Dermis blood vessel endothelial cell (primary cell): ENCODE measurements at places on chromosomes 13 and 19.

- DNase-seq, result peak; percentile 79
These were observed 29.1 kb upstream of the IGFL4 start for GRCh38 chr19:46069806-46070341.

DNA sequence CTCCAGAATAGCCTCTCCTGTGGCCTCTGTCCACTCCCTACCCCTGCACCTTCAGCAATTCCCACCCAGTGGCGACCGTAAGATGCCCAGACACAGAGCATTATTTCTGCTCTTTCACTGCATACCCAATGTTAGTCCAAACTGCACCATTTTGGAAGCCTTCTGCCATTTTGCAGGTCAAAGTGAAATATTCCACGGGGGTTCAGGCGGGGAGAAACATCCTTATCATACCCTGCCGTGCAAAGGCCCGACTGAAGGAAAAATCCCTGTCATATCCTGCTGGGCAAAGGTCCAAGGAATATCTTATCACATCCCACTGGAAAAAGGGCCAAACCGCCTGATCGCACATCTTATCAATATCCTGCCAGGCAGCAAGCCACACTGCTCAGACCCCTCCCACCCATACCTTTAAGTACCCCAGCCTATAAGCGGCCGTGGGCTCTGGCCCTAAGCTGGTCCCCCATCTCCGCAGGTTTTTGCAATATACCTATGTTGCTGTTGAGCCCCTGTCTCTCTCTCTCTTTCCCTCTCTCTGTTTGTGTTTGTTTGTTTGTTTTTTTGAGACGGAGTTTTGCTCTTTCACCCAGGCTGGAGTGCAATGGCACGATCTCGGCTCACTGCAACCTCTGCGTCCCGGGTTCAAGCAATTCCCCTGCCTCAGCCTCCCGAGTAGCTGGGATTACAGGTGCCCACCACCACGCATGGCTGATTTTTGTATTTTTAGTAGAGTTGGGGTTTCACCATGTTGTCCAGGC is 18.2 kb downstream of the CLEC11A start:
- peak; percentile 74 for DNase-seq

DNA sequence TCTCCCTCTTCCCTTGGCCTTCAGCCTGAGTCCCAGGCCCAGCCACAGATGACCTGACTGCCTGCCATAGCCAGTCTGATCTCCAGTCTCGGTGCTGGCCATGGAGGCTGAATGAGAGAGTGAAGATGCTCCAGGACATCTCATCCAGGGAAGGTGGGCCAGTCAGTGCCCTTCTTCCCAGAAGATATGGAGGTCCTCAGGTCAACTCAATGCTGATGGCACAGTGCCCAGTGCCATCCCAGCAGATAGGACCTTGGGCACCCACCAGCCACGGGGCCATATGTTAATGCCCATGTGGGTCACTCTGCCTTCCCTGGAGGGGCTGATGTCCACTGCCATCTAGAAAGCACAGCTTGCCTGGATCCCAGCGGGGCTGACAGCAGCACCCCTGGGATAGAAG is 7.2 kb downstream of the VSTM2B start:
- DNase-seq, result no peak

GRCh38 chr13:57114945-57115344 is 25.8 kb upstream of the PRR20A start:
- DNase-seq, result no peak

DNA sequence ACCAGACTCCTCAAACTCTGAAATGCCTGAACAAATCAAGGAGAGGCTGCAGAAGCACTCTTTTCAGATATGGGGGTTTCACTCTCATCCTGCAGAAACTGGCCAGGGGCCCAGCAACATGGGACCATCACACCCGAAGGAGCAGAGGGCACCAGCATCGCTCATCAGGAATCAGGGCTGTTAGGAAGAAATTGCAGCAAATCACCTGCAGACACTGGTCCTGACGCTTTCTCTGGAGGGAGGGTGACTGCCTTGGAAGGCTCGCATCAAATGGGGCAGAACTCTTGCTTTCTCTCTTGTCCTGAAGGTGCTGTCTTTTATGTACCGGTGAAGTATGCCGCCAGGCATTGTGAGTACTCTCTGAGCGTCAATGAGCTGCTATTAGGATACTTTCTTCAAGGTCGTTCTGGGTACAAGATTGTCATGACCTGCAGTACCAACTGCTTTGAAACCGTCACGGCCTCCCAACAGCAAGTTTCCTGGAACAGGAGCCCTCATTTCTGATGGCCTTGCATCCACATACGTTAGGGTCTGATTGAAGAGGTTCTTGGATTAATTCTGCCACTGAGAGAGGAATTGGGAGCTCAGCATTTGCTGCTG is 155.7 kb upstream of the SOX1 start:
- no peak for DNase-seq

DNA sequence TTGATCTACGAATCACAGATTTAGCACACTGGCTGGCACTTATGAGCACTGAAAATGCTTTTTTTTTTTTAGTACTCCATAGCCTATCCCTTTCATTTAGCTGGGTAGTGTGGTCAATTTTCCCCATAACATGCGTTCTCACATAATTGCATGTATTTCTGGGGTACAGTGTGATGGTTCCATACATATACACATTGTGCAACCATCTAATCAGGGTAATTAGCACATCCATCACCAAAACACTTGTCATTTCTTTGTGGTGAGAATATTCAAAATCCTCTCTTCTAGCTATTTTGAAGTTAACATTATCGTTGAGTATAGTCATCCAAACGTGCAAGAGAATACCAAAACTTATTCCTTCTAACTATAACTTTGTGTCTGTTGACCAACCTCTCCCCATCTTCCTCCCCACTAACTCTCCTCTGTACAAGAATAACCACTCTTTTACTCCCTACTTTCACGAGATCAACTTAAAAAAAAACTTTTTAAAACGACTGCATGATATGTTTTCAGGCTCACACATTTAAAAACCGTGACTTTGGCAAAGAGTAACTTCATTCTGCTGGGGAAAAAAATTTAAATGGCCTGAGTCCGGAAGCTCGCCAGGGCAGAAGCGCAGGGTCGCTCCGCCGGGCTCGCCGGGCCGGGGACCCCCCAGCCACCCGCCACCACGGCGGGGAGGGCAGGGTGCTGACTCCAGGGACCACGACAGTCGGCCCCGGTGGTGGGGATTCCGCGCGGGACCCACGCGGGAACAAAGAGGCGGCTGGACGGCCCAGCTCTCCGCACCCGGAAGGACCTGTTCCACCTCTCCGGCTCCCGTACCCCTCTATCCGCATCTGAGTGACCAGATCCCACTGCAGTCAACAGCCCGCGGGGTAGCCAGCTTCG is 868 bp upstream of the UBAC2 start:
- DNase-seq, result peak; percentile 32

DNA sequence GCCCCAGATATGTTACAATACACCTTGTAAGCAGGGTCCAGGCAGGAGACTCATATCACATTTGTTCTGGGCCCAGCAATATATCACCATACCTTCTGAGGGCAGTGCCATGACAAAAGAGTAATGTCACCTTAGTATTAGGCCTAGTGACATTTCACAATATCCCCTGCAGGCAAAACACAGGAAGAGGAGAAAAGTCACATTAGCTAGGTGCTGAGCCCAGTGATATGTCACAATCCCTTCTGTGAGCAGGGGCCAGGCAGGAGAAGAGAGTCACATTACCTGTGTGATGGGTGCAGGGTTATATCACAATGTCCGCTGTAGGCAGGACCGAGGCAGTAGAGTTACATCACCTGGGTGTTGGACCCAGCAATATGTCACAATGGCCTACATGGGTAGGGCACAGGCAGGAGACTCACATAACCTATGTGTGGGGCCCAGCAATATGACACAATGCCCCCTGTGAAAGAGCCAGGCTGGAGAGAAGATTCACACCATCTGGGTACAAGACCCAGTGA is 12.4 kb upstream of the ZNF91 start:
- DNase-seq, result no peak

DNA sequence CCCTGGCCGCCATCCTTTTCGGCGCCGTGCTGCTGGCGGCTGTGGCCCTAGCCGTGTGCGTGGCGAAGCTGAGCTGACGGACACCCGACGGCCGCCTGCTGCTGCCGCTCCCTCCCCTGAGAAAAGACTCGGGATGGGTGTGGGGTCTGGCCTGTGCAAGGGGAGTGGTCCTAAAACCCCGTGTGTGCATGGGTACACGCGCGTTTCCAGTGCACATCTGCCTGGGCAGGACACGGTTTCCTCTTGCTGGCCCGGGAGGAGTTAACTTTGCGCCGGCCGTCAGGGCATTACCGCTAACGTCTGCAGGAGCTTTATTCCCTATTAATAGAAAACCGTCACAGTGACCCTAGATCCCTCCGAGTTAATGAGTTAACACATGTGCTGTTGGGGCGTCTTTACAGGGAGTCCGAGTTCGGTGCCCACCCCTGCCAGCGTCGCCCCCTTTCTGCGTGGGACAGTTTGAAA is 1.3 kb downstream of the RGS9BP start:
- DNase-seq, result no peak

GRCh38 chr19:3249408-3249807 is 24.9 kb downstream of the CELF5 start:
- peak; percentile 10 for DNase-seq

DNA sequence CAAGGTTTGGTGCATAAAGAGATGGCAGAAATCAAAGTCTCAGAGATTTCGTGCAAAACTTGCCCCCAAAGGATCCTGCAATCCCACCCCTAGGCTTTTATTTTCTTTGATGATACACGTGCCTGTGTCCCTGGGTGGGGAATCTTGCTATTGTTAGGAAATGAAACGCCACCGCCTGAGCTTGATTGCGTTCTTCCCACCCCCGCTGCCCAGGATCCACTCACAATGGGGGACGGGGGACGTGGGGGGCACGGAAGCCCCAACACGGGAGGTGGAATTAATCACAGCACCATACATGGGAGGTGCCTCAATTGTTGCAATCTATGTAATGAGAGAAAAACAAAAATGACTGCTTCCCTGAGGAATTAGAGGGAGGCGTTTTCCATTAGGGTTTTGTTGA is 39.6 kb downstream of the ZNRF4 start:
- DNase-seq, result no peak

DNA sequence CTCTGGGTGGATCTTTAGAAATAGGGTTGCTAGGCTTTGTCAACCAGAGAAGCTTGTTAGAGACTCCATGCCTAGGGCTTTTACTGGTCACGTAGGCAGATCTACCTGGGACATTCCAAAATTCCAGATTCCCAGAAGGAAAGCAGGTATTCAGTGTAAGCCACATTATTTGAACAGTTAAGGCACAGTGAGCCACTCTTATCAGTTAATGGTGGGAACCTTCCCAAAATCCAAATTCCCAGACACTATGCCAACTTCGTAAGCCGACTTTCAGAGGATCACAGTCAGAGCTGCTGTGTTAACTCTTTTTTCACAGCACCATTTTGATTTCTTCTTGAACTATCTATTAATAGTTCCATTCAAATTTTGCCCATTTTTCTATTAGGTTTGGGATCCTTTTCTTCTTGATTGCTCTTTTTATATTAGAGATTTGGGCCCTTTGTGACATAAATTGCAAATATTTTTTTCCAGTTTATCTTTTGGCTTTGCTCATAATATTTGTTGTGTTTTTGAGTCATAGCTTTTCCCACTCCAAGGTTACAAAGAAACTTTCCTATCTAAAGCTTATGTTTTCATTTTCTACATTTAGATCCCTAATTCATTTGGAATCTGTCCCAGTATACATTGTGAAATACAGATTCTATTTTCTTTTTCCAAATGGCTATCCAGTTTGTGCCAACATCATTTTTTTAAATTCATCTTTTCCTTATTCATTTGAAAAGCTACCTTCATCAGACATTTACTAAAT is 77.3 kb downstream of the DHRS12 start:
- DNase-seq, result peak; percentile 34

GRCh38 chr13:47474839-47475238 is 526.2 kb downstream of the SUCLA2 start:
- DNase-seq, result no peak

GRCh38 chr19:15466851-15467733 is 2.7 kb upstream of the RASAL3 start:
- peak; percentile 97 for DNase-seq

- no peak for DNase-seq
These were observed 86.5 kb upstream of the ABCC4 start for GRCh38 chr13:95387733-95388207.

GRCh38 chr19:17821190-17821589 is at the start of gene INSL3:
Gene INSL3 (minus strand): TSS chr19:17821519. CDS start chr19:17821506, 13 bp downstream.
- no peak for DNase-seq

GRCh38 chr19:52735734-52736133 is 890 bp upstream of the ZNF611 start:
- DNase-seq, result peak; percentile 90

DNA sequence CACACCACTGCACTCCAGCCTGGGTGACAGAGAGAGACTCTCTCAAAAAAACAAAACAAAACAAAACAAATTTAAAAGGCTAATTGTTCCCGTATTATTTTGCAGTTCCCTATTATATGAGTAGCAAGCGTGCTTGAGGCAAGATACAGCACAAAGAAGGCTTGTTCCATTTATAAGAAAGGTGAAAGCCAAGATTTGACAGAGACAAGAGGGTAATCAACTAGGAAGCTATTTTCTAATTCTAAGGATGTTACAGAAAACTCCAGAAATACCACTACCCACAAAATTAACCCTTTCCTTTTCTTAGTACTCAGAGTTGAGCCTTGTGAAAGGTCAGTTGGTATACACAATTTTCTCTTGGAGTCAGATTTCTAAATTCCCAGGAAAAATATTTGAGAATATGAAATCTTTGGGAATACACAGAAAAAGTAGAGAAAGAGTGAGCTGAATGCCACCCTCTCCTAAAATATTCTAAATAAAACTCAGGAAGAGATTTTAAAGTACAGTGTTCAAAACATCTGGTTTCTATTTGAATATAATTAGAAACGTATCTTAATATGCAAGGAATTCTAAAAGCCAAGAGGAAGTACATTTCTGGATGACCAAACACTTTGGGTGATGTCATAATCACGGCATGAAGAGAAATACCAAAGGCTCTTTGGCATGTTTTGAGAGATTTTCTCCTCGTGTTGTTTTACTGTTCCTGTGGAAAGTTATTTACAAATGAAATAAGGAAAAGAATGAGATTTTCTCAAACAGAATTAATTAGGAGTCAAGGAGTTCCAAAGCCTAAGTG is 63.0 kb upstream of the FLT1 start:
- DNase-seq, result peak; percentile 66

DNA sequence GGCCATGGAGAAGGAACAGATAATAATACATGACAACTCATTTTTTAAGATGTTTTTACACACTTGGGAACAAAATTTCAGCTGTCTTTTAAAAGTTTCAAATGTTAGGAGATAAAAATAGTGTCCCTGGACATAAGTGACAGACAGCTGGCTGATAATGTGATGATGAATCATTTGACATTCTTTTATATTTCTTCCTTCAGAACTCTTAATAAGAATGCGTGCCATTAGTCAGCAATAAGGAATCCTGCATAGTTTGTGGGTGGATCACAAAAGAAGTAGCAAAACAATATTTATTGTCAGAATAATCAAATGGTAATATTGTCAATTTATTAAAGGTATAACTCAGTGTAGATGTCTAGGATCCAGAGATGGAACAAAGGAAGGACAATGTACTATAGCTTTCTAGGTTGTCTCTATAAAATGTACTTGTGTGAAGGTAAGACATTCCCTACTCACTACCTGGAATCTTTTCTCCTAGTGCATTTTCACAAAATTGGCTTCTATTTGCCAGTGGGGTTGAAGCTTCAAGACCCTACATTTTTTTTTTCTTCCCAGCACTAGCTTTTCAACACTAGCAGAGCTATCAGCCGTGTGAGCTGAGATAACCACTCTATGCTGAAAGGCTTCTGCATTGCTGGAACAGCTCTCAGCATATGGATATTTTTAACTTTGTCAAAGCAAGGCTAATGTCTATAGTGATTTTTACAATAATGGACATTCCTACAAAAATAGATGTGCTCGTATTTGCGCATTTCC is 175.6 kb upstream of the SLITRK6 start:
- no peak for DNase-seq
